ENCODE measurements at places on chromosomes 11 and 22.

DNA sequence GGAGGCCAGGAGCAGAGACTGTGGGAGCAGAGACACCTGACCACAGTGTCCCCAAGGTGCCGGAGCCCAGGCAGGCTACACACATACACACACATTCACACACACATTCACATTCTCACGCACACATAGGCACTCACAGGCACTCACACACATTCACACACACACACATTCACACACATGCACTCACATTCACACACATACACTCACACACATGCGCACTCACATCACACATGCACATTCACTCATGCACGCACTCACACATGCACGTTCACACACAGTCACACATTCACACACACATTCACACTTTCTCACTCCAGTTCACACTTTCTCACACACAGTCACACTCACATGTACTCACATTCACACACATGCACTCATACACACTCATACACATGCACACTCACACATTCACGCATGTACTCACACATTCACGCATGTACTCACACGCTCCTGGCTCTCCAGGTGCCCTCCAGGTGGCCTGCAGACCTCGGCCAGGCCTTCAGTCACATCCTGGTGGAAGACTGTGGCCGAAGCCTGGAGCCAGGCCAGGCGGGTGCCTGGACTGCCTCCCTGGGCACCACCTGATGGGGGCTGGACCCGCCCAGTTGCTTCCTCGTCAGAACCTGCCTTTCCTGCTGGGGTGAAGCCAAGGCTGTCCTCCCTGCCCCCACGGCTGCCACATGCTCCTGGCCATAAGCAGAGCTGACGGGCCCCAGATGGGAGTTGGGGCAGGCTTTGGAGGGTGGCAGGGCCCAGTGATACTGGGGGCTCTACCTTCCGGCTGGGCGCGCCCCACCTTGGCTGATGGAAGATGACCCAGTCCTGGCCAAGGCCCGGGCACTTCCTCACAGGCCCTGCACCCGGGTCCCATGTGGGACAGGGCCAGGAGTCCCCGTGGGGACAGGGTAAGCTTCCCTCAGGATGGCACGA lies 89.5 kb downstream of the WNT7B start:
- DNase-seq, result no peak
- H3K36me3 ChIP-seq, result no peaks in the 10 kb centered on the region
- peak overlapping the region; percentile 7 for H3K27ac ChIP-seq
- peaks cover 8% of the 10 kb centered on the region for H3K27me3 ChIP-seq
- peak overlapping the region; percentile 10 for H3K4me3 ChIP-seq

DNA sequence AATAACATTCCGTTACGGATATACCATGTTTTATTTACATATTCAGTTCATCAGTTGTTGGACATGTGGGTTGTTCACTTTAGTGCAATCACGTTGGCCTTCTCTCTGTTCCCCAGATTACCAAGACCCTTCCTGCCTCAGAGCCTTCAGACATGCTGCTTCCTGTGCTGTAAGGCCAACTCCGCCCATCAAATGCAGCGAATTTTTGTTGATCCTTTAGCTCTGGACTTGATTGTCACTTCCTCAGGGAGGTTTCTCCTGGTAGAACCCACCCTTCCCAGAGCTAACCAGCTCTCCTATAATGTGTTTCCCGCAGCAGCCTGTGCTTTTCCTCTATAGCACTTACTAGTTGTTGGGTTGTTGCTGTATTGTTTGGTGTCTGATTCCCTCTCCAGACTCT lies 39.4 kb downstream of the SWAP70 start:
- peaks cover 4% of the 10 kb centered on the region for H3K36me3 ChIP-seq
- peak overlapping the region; percentile 85 for H3K27ac ChIP-seq
- H3K4me3 ChIP-seq, result no peak overlapping the region
- DNase-seq, result no peak

GRCh38 chr11:61567286-61568061 lies 13.4 kb downstream of the SYT7 start:
- peaks cover 14% of the 10 kb centered on the region for H3K27me3 ChIP-seq
- no peaks in the 10 kb centered on the region for H3K36me3 ChIP-seq
- no peak overlapping the region for H3K27ac ChIP-seq

GRCh38 chr22:29767171-29768051 lies at the start of gene UQCR10:
UQCR10 (plus strand) TSS chr22:29767369; CDS start chr22:29767399, 30 bp downstream.
- H3K27me3 ChIP-seq, result peaks cover 3% of the 10 kb centered on the region
- H3K36me3 ChIP-seq, result peaks cover 4% of the 10 kb centered on the region
- peak; percentile 89 for DNase-seq
- peak within 1 kb of the TSS; percentile 96 for H3K27ac ChIP-seq

DNA sequence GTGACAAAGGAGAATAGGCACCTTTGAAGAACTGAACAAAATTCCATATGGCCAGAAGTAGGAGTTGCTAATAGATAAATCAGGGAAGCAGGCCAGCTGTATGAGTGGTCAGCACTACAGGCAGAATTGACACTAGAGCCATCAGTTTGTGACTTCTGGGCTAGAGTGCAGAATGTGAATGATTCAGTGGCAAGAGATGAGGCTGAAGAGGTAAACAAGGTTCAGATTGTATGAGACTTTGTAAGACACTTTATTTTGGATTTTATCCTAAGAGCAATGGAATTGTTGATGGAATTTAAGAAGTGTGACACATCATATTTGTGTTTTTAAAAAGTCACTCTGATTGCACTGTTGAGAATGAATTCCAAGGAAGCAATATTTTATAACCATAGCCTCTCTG lies 12.9 kb downstream of the BIRC3 start:
- no peak for DNase-seq
- no peaks in the 10 kb centered on the region for H3K27me3 ChIP-seq
- no peaks in the 10 kb centered on the region for H3K36me3 ChIP-seq
- no peaks in the 10 kb centered on the region for H3K4me1 ChIP-seq
- no peak overlapping the region for H3K27ac ChIP-seq
